ENCODE measurements at places on chromosomes 4 and X. TPM values are rescaled to one million over a fixed set of nuclear protein-coding genes. Genes with fewer than 3 reads are reported as not detected.

CTAG1B gene
- total RNA-seq: not detected

FAM236C gene
- total RNA-seq: not detected

CABS1 gene
- not detected for total RNA-seq

SYNPO2 gene
- total RNA-seq: 0.65 TPM

ADH5 gene
- total RNA-seq: 64.0 TPM

SHROOM3 gene
- total RNA-seq: 1.6 TPM

LAMP2 gene
- total RNA-seq: 150 TPM

CAPN6 gene
- not detected for total RNA-seq

CT45A6 gene
- total RNA-seq: not detected

MFAP3L gene
- total RNA-seq: 1.1 TPM
